Kidney epithelial cell (primary cell): ENCODE measurements at places on chromosomes 1 and 21.

- no peak for DNase-seq
Observed at GRCh38 chr1:163596541-163597258, 274.9 kb downstream of the NUF2 start.

DNA sequence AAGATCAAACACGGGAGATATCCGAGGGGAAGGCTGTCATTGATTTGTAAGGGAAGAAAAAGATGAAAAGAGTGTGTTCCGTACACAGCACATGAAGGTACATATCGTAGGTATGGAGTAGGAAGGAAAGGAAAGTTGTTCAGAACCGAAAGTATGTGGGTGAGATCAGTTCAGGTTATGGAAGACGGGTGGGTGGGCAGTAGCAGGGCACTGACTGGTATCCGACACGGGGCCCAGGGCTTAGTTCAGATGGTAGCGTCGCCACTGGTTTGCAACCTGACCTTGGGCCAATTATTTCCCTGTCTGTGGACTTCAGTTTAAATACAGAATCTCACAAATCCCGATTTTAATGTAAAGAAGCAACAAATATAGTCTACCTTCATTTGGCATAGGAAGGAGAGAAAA, 27.8 kb upstream of the A3GALT2 start:
- no peak for DNase-seq

GRCh38 chr1:230629511-230629910, 12.8 kb upstream of the COG2 start:
- no peak for DNase-seq

DNA sequence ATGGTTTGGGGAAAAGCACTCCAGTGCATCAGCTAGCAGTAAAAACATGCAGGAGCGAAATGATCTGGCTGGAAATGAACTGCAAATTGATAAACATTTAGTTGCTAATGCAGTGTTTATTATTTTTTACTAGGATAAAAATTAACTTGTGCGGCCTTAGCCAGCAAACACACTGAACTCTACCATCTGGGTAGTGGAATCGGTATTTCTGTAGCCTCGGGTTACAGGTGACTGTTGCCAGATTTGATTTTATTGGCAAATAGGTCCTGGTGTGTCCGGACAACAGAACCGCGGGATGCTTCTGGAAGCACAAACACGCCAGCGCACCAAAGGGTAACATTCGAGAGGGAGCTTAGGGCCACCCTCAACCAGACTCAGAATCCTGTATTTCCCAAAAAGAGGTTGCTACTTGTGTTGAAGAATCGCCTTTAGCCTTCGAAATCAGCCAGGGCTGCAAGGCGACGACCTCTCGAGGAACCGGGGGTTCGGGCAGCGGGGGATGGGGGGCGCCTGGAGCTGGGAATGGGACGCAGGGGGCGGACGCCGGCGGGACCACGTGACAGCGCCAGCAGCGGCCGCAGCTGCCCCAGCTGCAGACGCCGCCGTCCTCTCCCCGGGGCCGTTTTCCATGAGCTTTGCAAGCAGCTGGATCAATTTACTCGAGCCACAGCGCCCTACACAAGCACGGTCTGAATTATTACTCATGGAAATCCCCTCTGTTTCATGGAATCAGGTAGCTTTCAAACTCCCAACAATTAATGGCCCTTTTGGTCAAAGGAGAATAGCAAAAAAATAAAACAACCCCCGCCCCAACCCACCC, 158.8 kb downstream of the TOMM20 start:
- DNase-seq = no peak

DNA sequence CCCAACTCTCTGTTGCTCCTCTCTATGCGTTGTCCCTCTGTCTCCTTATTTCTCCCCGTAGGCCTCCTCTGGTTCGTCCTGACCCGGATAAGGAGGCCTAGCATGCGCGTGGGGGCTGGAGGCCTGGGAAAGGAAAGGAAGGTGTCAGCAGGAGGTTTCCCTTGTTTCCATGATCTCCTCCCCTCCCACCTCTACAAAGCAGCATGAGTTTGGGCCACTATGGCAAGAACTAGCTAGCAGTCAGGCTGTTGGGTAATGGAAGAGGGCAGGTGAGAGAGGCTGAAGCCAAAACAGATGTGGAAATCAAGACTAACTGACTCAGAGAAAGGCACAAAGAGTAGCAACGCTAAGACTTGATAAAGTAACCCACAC, 687 bp upstream of the SEMA6C start:
- no peak for DNase-seq

GRCh38 chr1:96445302-96445701, 276.3 kb upstream of the PTBP2 start:
- no peak for DNase-seq

DNA sequence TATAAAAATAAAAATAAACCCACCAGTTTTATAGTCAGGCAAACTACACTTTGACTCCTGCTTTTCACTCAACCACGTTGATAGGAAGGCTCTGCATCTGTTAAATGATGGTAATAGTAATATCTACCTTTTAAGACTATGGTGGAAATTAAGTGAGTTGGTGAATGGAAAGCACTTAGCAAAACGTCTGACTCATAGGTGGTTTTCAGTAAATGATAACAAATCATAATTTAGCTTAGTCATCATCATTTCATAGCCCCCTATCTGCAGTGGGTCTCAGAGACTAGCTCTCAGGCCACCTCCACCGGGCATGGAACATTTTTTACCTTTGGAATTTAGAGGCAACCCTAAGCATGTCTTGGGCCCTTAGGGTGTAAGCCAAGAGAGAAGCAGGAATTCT, 160.0 kb downstream of the PDE4B start:
- DNase-seq = no peak

DNA sequence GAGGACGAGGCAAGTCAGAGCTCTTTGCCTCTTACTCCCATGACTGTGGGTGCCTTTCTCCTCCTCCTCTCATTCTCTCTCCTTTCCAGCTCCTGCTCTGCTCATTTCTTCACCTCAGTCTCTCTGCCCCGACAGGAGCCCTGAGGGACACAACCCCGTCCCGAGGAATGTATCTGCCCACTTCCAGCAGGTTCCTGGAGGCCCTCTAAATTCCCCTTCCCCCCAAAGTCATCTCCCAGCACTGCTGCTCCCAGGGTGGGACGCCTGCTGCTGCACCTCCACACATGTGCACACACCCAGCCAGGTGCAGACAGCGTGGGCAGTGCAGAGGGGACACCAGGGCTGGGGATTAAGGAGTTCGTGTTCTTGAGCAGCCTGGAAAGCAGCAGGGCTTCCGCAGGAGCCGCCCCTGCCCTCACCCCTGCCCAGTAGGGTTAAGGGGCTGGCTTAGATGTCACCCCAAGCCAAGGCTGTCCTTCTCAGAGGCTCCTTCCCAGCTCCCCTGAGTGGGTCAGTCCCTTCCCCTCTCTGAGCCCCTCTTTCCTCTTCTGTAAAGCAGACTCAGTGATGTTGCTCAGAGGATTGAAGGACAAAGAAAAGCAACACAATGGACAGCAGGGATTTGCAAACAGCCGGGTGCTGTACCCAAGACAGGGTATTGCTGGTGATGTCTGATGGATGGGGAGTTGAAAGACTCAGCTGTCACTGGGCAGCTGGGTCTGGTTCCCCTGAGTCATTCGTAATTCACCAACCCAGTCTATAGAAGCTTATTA, 346.0 kb downstream of the MATN1 start:
- no peak for DNase-seq

GRCh38 chr1:29802181-29803068, 566.1 kb downstream of the PTPRU start:
- DNase-seq = no peak

- DNase-seq = peak; percentile 16
Observed at GRCh38 chr1:84208935-84209334, 64.9 kb downstream of the PRKACB start.

GRCh38 chr1:4172644-4173599, 272.9 kb upstream of the C1orf174 start:
- DNase-seq = no peak

- no peak for DNase-seq
Observed at GRCh38 chr1:223765036-223765718, 52.8 kb downstream of the CAPN2 start.

GRCh38 chr1:41109310-41110197, 88.0 kb upstream of the SLFNL1 start:
- peak; percentile 85 for DNase-seq

DNA sequence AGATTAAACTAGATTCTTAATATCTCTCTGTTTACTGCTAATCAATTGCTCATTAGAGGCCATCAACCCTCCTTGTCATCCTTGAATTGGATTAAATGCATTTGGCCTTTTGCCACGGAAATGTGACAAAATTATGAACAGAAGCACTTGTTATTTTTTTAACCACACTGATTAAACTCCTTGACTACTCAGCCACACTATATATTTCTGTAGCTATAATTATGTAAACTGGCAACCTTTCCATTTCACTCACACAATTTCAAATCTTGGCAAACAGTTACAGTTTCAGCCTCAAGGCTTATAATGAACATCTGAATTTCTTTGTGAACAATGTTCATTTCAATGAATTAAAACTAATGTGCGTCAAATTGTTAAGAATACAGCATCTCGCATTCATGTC, 10.1 kb downstream of the ADAMTS5 start:
- no peak for DNase-seq

DNA sequence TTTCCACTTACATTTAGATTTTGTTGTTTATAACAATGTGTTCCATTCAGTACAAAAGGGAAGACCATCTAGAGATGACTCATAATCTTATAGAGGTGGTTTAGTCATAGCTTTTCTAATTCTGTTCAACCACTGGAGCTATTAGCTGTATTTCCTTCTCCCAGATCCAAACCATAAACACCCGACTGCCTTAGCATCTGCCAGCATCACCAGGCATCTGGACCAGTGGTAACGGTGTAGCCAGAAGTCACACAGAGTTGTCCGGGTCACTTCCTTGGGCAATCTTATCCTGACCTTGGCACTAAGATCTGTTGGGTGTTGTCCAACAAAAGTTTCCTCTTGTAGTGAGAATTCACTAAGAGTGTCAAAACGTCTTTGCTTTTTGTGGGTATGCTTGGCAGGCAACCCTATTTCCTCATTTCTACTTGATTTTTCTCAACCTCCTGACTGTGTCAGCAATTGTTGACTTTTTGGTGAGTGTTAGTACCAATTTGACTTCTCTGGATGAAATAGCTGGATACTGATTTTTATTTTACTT, 372.1 kb upstream of the B3GALT2 start:
- peak; percentile 65 for DNase-seq

GRCh38 chr1:149979972-149980540, 30.5 kb downstream of the OTUD7B start:
- no peak for DNase-seq

- no peak for DNase-seq
Observed at GRCh38 chr1:35619237-35620121, 21.8 kb downstream of the PSMB2 start.

- DNase-seq = no peak
Observed at GRCh38 chr1:180503280-180503862, 994 bp upstream of the ACBD6 start.

DNA sequence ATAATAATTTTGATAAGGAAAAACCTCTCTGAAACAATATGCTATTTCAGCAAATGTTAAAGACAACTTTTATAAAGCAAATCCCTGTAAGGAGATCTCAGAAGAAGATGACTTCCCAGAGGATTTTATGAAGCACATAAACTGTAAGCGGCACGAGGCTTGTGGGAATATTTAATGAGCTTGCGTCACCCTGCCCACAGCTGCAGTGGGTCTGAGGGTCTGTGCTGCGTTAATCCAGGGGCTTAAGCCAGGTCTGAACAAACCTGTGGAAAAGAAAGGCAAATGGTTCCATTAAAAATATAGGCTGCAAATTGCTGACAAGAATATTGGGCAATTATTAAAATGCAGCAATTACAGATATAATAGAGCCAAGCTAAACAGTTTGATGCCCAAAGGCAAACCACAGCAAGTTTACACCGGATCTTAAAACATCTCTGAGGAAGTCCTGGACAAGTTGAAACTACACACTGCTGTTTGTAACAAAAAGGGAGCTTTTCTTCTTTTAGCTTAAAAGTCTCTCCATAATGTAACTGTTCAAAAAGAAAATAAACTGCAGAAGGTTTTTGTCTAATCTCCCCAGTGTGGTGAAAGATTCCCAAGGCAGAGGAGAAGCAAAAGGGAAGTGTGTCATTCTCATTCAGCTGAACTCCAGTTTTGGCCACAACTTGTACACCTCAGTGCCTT, 21.8 kb downstream of the TGFBR3 start:
- no peak for DNase-seq

DNA sequence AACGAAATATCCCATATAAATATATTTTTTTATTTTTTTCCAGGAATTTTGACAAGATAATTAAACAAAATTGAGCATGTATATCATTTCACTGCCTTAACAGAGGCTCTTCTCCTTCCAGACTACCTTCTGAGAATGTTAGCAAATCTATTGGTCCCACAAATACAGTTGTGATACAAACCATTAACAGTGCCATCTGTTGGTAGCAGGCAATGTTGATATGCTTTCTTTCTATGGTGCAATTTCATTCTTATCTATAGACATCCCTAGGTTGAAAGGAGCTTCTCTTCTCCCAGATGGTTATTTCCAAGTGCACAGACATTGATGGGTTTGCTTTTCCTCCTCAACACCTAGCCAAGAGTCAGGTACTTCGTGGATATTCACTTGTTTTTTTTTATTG, 303.6 kb downstream of the USH2A start:
- no peak for DNase-seq

- no peak for DNase-seq
Observed at GRCh38 chr1:200888349-200888838, 6.3 kb upstream of the INAVA start.

DNA sequence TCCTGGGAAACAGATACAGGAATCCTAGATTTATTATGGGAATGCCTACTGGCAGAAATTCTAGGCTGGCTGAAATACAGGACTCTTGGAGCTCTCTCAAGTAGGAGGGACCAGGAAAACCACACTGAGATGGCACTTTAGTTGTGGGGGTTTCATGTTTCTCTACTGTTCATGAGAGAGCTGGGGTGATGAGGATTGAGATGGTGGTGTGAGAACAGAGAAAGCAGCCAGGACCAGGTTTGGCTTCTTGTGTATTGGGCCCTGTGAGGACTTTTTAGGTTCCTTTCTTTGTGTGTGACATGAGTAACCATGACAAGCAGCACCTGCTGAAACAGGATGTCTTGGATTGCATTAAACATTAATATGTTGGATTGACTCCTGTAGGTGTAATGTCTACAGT, 4.9 kb downstream of the ARID1A start:
- no peak for DNase-seq

- no peak for DNase-seq
Observed at GRCh38 chr1:8790478-8790877, 27.0 kb downstream of the RERE start.

DNA sequence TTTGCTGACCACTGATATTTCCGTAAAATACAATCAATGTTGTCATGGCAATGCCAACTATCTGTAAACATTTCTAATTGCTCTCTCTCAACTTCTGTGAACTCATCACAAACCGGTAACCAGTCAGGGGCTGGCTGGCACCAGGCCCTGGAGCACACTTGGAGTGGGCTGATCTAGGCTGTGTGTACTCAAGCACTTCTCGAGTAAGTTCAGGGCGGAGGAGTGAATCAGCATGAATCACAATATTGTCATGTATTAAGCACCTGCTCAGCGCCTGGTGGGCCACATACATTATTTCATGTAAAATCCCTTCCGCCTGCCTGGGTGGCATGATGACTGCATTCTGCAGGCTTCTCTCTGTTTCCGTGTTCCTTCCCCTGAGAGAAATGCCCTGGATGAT, 212.4 kb downstream of the FOXD2 start:
- DNase-seq = peak; percentile 99

- DNase-seq = peak; percentile 60
Observed at GRCh38 chr1:40948741-40949443, 30.6 kb upstream of the CTPS1 start.

GRCh38 chr1:161046605-161047228, 940 bp upstream of the USF1 start:
- no peak for DNase-seq
